ENCODE measurements at places on chromosomes 12 and 14.

DNA sequence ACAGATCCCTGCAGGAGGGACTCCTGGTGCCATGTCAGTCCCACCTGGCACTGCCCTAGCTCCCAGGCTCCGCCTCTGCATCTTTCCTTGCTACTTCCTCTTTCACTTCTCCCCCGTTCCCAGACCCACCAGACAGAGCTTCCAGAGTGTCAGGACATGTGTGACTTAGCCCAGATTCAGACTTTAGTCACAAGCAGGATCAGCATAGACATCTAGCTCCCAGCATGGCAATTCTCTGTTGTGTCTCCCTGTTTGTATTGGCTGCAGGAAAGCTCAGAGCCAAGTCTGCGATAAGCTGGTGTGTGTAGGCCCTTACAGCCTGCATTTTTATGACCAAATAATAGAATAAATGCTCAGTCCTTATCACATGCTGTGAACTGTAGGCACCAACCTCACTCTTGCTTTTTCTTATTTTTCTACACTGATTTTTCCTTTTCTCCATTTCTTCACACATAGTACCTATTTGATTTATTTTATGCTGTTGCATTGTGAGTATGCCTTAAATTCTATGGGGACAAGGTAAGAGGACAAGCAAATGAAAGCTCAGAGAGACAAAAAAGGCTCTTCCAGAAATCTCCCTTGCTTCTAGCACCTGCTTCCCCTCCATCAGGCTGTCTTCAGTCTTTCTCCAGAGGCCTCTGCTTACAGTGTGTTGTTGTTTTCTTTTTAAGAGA, 5.9 kb downstream of the DHRS2 start:
- no peak for DNase-seq

- no peak for DNase-seq
These were observed 58.1 kb upstream of the SRSF5 start for GRCh38 chr14:69708586-69709560.

DNA sequence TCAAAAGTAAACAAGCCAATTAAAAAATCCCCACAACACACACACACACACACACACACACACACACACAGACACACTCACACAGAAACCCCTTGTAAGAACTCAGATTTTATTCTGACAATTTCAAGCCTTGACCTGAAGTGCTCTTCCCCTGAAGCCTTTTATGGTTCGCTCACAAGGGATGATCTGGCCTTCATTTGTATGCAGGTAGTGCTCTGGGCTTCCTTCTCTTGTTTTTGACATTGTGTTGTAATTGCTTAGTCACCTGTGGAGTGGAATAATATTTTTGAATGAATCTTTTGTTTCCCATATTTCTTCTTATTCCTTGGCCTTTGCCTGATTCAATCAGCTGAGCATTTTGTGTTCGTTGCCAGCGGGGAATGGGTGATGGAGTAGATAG, 83.3 kb upstream of the CSRP2 start:
- no peak for DNase-seq

DNA sequence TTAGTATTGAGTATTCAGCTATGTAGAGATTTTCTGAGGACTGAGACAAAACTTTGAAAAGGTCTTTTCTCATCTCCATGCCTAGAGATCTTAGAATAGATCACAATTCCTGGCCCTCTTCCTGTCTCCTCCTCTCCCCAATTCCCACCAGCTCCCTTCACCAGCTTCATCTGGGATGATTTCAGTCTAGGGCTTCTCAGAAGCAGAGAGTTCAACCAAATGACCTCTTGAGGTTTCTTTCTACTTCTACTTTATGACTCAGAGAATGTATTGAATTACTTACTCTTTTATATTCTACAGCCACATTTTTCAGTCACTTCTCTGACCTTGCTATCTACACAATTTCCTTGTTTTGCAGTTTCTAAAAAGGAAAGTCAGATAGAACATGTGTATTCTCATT, 19.4 kb upstream of the SNX6 start:
- DNase-seq, result no peak

- no peak for DNase-seq
These were observed 23.8 kb downstream of the MLXIP start for GRCh38 chr12:122102331-122102730.

DNA sequence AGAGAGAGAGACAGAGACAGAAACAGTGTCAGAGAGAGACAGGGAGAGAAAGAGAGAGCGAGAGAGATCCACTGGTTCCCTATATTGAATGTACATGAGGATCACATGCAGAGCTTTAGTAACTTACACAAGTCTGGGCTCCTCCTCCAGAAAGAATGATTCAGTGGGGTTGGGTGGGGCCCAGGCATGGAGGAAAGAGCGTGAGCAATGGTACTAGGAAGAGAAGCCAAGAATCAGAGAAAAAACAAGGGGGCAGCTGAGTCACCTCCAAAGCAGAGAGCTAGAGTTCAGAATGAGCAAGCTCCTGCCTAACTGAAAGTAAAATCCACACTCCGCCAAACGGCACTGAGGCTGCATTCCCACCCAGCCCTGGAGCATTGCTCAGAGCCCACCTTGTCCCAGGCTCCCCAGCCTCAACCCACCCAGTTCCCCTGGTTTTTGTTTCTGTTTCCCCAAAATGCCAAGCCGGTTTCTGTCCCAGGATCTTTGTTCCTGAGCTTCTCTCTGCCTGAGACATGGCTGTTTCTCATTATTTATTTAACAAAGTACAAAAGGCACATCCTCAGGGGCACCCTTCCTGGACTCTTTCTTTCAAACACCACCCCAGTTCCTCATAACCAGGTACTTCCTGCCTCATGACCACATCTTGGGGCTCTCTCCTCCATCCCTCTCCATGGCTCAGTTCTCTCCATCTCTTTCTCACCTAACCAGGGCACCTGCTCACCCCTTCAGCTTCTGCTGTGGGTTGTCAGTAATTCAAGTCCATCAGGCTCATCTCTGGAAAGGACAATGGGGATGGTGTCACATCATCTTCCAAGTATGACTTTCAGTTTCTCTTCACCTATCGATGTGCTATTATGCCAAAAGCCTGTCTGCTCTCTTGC, 670.3 kb upstream of the TBX3 start:
- DNase-seq, result no peak

- DNase-seq, result no peak
These were observed 34.3 kb upstream of the GAS2L3 start for GRCh38 chr12:100539202-100539601.

DNA sequence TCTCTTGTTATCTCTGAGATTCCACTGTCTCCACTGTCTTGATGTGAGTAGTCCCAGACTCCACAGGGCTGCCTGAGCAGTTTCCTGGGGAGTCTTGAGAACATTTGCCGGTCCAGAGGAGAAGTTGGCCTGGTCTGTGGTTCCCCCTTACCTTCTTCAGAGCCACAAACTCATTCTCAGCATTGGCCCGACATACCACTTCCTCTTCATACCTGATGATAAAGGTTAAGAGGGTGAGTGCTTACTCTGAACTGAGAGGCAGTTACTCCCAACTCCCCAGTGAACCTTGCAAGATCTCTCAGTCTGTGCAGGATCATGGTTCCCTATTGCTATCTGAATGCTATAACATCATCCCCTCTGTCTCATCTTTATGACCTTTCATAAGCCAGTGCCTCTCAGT, 2.6 kb downstream of the KRT84 start:
- no peak for DNase-seq

DNA sequence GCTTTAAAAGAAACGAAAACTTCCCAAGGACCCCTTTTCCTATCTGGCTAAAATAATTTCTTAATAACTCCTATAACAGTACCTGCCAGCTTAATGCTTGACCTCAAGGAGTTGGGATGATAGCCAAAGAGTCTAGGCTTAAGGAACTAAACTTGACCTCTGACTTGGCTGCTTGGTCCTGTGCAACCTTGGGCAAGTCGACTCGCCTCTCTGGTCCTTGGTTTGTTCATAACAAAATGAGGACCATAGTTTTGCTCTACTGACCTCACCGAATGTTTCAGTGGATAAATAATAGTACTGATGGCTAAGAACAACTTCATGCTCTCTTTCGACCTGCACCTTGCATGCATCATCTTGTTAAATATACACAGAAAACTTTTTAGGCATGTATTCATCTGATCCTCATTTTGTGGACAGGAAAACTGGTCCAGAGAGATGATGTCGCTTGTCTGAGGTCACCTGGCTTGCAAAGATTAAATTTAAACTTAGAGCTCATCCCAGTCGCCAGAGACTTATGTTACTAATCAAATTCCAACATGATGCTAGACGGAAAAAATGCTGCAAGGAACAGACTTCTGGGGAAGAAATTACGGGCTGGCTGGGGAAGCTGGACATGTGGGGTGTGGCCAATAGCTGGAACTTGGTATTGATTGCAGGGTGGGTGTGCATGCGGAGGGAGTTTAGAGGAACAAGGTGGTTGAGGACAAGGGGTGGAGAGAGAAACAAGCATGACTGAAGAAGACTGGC, 38.0 kb upstream of the WSCD2 start:
- no peak for DNase-seq

- no peak for DNase-seq
These were observed 198.0 kb upstream of the RTL1 start for GRCh38 chr14:101101456-101102056.

DNA sequence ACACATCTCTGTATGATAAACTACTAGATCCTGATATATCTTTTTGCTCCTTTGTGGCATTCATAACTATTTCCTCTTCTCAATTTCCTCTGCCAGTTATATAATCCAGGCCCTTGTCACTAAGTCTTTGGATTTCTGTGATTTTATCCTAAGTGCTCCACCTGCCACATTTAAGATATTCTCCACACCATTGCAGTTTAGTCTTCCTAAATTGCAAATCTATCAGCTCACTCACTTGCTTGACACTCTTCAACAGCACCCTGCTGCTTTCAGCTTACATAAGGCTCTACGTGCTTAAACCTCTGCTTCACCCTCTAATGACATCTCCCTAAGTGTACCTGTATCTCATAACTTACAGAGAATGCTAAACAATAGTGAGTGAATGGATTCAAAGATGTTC, 1032.2 kb upstream of the SEL1L start:
- DNase-seq, result no peak

GRCh38 chr12:87656311-87656710, 372.9 kb downstream of the C12orf50 start:
- no peak for DNase-seq

- DNase-seq, result no peak
These were observed 7.5 kb upstream of the ETFBKMT start for GRCh38 chr12:31651893-31652521.

- DNase-seq, result no peak
These were observed 87.2 kb upstream of the FGD4 start for GRCh38 chr12:32312049-32312670.

- DNase-seq, result no peak
These were observed 20.9 kb upstream of the NUDT14 start for GRCh38 chr14:105201925-105202513.

DNA sequence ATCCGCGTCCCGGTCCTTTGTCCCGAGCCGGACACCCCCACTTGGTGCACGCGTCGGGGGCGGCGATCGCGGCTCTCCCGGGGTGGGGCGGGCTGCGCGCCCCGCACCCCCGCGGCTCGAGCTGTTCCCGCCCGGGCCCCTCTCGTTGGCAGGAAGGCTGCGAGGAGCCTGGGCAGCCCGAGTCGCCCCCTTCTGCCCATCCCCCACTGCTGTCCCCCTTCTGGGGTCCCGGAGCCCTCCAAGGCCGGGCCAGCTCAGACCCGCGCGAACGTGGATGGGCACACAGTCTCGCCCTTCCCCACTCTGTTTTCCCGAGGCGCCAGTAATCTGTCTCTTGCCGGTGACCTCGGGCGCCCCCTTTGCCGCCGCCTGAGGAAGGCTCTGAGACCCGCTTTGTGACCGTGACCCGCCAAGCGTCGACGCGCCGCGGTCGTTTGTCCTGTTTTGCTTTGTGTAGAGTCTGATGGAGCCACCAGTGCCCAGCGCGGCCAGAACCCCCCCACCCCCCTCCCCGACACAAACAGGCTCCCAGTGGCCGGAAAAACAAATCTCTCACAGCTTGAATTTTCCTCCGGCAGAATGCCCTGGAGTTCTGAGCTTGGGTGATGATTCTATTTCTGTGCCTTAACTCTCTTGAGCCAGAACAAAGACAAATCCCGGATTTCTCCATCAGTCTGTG, 610 bp downstream of the C14orf132 start:
- no peak for DNase-seq

DNA sequence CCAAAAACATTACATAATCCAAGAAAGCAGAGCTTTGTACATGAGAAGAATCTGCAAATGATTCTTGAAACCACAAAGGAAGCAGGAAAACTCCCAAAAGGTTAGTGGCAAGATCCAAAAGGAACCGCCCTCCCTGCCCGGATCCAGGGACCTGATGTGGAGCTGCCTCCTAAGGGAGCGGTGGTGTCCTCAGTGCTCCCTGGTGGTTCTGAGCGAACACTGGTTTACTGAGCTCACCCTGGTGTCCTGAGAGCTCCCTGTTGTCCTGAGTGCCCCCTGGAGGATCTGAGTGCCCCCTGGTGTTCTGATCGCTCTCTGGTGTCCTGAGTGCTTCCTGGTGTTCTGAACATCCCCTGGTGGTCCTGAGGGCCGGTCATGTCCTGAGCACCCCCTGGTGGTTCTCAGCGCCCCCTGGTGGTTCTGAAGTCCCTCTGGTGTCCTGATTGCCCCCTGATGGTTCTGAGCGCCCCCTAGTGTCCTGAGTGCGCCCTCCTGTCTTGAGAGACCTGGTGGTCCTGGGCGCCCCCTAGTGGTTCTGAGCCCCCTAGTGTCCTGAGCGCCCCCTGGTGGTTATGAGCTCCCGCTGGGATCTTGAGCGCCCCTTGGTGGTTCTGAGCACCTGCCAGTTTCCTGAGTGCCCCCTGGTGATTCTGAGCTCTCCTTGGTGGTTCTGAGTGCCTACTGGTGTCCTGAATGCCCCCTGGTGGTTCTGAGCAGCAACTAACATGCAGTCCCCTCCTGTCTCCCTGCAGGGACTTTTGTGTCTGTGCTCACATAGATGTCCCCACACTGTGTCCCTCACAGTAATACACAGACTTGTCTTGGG, 891.1 kb downstream of the TMEM121 start:
- peak; percentile 45 for DNase-seq

- DNase-seq, result no peak
These were observed 65.9 kb upstream of the VASH1 start for GRCh38 chr14:76695263-76695920.

- no peak for DNase-seq
These were observed 84.1 kb downstream of the TTC7B start for GRCh38 chr14:90732139-90732538.

DNA sequence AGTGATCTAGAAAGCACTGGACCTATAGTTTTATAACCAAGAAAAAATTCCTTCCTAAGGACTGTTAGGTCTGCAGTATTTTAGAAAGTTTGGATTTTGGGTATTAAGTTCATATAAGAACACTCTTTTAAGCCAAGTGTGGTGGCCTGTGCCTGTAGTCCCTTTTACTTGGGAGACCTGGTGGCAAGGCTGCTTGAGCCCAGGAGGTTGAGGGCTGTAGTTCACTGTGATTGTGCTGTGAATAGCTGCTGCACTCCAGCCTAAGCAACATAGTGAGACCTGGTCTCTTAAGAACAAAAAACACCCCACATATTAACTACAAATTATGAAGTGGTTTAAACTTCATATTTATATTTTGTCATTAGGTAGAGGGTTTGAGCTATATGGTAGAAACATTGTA, 9.7 kb downstream of the DNM1L start:
- no peak for DNase-seq

- DNase-seq, result no peak
These were observed 11.4 kb downstream of the APAF1 start for GRCh38 chr12:98656289-98657101.
